Right cardiac atrium (tissue), 5 donors: ENCODE measurements at places on chromosomes 6 and 20. TPM values are rescaled to one million over a fixed set of nuclear protein-coding genes. Genes with fewer than 3 reads are reported as not detected.

The TNNC2 gene
- 0.77 TPM for polyA plus RNA-seq

The FRK gene
- 1.00 TPM for polyA plus RNA-seq

DNA sequence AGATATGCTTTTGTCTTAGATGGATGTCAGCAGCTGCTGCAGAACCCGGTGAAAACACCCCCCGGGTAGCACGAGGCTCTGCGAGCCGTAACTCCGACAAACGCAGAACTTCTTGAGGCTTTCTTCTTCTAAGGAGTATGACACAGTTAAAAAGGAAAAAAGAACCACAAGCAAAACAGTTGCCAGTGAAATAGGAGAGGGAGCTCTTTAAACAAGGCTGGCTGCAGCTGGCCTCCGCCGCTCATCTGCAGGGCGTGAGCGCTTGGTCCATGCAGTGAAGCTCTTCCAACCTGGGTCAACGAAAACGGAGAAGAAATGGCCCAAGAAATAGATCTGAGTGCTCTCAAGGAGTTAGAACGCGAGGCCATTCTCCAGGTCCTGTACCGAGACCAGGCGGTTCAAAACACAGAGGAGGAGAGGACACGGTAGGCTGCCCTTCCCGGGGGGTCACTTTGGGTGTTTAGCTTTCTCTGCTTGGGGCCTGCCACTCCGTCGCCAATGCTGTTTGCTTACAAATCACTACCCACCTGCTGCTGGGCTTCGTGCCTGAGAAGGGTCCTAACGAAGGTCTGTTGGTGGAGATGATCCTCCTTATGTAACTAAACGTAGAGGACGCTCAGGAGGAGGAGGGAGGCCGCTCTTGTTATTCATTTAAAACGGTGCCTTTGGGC is 13.2 kb downstream of the SYTL3 start:
- DNase-seq = no peak

The HINT3 gene
- 13.0 TPM for polyA plus RNA-seq

The FOXF2 gene
- 0.43 TPM for polyA plus RNA-seq

The ZBTB12 gene
- 2.4 TPM for polyA plus RNA-seq

DNA sequence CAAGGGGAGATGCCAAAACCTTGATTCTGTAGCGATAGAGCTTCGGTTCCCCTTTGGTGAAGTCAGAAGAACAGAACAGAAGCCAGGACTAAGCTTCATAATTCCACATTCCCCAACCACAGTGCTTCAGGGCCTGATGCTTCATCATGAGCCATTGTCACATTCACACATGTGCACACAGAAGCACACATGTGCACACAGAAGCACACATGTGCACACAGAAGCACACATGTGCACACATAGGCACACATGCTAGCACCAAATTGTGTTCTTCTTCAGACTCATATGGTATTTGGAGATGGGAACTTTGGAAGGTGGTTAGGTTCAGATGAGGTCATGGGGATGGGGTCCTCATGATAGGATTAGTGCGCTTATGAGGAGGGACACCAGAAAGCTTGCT is 183.2 kb downstream of the SYNE1 start:
- no peak for DNase-seq

GRCh38 chr6:160368670-160369069 is 20.5 kb downstream of the SLC22A3 start:
- no peak for DNase-seq

DNA sequence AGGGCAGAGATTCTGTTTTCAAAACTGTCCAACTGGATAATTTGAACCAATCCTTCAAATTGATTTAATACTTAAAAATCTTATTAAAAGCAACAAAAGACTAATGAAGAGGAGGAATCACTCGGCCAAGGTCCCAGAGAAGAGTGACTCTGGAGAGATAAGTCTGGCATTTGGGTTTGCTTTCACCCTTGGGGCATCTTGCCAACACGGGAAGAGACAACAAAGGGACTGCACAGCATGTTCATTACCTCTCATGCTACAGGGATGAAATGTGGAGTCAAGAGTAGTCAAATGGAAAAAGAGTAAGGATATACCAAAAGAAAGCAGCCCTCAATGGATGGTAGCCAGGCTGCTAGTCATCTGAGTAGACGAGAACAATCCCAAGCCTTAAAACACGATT is 68.2 kb downstream of the KHDRBS2 start:
- no peak for DNase-seq

GRCh38 chr6:40874495-40874894 is 164.5 kb downstream of the UNC5CL start:
- no peak for DNase-seq

The ADGRB3 gene
- 0.88 TPM for polyA plus RNA-seq

- peak; percentile 65 for DNase-seq
Measured at GRCh38 chr20:17969278-17969883, 563 bp downstream of the MGME1 start.

GRCh38 chr20:62156592-62157386 is 13.2 kb downstream of the SS18L1 start:
- DNase-seq = peak; percentile 86

DNA sequence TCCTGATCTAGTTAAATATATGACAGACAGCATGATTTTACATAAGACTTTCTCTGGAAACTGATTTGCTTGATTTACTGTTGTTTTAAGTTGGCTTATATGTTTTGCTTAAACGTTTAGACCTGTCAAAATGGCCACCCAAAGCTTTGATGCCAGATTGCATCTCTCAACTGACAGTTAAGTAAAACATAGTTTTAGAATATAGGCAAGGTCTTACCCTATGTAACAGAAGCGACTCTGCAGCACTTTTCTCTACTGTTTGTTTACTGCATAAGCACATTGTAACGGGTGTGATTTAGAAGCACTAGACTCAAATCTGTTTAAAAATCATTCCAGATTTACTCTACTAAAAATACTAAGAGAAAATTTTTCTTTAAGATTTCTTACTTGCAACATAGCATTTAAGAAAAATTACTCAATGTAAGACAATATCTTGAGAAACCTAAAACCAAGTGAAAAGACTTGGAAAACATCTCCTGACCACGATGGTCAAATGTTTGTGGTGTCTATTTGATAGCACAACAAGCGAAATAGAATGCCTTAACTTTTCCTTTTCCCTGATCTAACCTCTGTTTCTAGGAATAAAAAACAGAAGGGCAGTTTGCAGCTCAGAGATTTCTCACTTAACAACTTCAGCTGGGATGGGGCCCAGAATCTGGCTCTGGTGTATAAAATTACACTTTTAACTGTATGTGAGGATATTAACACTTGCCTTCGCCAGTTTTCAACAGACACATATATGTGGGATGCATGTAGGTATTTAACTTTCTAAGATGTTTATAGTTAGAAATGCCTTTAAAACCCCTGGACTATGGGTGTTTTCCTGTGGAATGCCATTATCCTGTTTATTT is 47.4 kb downstream of the AIG1 start:
- no peak for DNase-seq

The CST2 gene
- polyA plus RNA-seq = not detected

The OR14J1 gene
- polyA plus RNA-seq = not detected

DNA sequence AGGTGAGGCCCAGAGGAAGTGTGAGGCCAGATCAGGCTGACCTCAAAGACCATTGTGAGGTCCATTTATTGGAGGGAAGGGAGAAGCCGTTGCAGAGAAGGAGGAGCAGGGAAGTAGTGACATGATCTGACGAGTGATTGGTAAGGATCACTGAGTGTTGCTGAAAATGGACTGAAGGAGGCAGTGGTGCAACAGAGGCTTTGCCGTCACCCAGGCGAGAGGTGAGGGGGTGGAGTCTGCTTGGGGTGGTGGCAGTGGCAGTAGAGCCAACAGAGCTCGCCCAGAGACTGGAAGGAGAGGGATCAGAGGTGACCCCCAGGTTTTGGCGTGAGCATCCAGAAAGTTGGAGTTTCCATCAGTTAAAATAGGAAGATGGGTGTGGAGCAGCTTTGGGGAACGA is 67.9 kb upstream of the CLDN20 start:
- no peak for DNase-seq

GRCh38 chr6:5121479-5121878 is 36.3 kb downstream of the PPP1R3G start:
- DNase-seq = no peak

The MRPL14 gene
- 44.7 TPM for polyA plus RNA-seq

GRCh38 chr6:4225161-4225872 is 89.9 kb upstream of the ECI2 start:
- no peak for DNase-seq

DNA sequence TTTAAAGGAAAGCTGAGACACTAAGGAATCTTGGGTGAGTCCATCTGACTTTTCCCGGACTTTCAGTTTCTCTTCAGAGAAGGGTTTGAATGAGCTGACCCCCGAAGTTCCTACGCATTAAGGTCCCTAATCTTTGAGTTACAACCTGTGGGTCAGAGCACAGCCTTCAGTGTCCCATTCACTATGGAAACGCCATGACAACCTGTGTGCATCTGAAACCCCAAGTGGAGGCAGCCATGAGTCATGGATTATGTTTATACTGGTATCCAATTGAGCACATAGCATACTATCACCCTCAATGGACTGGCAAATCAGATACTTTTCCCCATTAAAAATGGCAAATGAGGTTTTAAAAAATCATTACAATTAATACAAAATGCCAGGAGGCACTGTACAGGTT is 11.4 kb downstream of the MYLK4 start:
- DNase-seq = no peak

The RNF144B gene
- 7.1 TPM for polyA plus RNA-seq

- no peak for DNase-seq
Measured at GRCh38 chr6:28782113-28782673, 141.6 kb downstream of the TRIM27 start.

DNA sequence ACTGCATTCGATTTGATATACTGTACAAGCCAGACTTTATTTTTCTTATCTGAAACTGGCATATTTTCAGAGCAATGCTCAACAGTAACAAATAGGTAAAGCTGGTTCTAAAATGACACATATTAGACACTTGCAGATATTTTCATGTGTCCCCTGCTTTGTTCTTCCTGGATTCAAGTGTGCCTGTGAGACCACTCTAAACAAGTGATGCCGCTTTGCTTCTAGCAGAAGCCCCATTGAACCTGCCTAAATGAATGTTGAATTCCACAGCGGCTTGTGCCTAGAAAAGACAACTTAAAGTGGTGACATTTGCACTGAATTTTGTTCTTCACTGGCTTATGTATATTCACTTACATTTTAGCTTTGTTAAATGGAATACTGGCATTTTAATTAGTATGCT is 115.7 kb downstream of the AKAP7 start:
- DNase-seq = no peak

DNA sequence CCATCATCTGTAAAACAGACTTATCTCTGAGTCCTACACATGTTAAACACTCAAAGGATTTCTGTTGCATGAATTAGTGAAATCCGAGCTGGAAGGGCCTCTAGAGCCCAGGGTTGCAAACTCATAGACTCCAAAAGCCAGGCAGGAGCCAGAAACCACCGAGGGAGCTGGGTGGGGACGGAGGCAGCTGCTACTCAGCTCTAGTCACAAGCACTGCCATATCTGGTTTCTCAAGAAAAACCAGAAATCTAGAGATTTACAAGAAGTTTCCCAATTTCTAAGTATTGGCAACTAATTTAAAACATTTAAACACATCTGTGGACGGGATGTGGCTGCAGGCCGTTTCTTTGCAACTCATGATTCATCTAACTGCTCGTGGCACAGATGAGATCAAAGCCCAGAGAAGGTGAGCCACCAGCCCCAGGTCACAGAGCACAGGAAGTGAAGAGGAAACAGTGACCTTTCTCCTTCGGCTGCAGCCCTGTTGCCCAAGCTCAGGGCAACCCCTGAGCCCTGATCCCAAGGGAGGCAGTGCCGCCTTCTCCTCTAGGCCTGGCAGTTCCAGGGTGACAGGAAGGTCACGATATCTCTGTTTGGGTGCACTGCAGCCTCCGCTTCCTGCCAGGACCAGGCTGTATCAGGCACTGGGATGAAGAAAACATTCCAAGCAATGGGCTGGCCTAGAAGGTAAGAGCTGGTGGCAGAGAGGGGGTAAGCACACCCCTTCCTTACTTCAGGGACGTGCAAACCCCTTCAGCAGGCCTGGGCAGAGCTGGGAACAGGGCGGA is 26.4 kb upstream of the PTGIS start:
- DNase-seq = peak; percentile 91

DNA sequence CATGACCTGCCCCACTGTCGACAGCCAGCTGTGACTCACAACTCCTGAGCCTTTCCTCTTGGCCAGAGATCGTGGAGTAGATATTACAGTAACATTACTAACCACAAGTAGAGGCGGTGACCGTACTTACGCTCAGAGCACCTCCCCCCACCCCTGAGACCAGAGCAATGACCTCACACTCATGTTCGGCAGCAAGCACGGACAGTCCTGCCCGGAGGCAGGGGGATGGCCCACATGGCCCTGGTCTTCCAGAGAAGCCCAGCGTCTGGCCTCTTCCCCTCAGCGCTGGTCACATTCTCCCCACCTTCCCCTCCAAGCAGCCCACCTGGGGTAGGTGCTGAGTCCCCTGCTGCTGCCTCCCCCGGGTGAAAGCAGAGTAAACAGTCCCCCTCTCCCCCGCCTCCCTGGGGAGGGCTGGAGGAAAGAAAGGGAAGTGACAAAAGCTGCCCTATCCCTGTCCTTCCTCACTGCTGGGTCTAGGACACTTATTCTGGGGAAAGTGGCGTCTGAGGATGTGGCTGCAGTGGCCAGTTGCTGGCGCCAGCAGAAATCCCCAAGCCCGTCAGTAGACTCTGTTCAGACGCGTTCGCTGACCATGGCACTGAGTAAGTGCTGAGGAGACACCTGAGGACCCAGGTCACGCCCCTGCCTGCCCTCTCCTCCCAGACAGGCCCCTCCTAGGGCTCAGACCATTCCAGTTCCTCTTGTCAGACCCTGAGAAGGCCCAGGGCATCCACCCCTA is 68.5 kb downstream of the MRPL14 start:
- DNase-seq = peak; percentile 87

The SIRPB2 gene
- polyA plus RNA-seq = 1.8 TPM

DNA sequence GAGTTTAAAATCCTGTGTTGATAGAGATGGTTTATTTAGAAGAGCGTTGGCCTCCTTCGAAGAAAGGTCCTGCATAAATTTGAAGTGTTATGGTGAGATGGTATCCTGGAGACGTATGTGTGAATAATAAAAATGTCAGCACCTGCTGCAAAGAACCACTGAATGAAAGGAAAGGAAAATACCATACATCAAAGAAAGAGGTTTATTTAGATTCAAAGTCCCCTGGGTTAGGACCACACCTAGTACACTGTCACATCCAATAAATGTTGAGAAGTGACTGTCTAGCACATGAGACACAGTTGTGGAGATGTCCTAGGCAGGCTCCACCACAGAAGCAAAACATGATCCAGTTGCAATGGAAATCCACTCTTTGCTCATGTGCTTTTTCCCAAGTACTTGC is 214.7 kb downstream of the PAX1 start:
- DNase-seq = no peak

GRCh38 chr6:146590492-146590891 is 8.3 kb upstream of the ADGB start:
- DNase-seq = no peak
